Thymus (tissue), 14 donors: ENCODE measurements at places on chromosomes 7 and 10.

- no peak overlapping the region for H3K4me3 ChIP-seq
- DNase-seq, result peak; percentile 21
- H3K27ac ChIP-seq, result peak overlapping the region; percentile 56
- no peaks in the 10 kb centered on the region for H3K4me1 ChIP-seq
- peaks cover 54% of the 10 kb centered on the region for H3K36me3 ChIP-seq
These were observed 8.0 kb downstream of the SUFU start for GRCh38 chr10:102511583-102512274.

- no peaks in the 10 kb centered on the region for H3K4me1 ChIP-seq
- no peaks in the 10 kb centered on the region for H3K27me3 ChIP-seq
- H3K27ac ChIP-seq, result no peak overlapping the region
- H3K36me3 ChIP-seq, result no peaks in the 10 kb centered on the region
These were observed 234.4 kb downstream of the ARL4A start for GRCh38 chr7:12921751-12922345.

GRCh38 chr10:111323389-111323966 is 246.6 kb downstream of the ADRA2A start:
- no peaks in the 10 kb centered on the region for H3K36me3 ChIP-seq
- no peak for DNase-seq
- H3K4me1 ChIP-seq, result no peaks in the 10 kb centered on the region
- no peaks in the 10 kb centered on the region for H3K27me3 ChIP-seq

GRCh38 chr7:150738092-150738491 is 874 bp downstream of the GIMAP5 start:
- no peak overlapping the region for H3K27ac ChIP-seq
- no peak for DNase-seq
- peaks cover 44% of the 10 kb centered on the region for H3K4me1 ChIP-seq
- peaks cover 22% of the 10 kb centered on the region for H3K36me3 ChIP-seq
- H3K4me3 ChIP-seq, result peak overlapping the region; percentile 38

- H3K4me1 ChIP-seq, result no peaks in the 10 kb centered on the region
- no peak overlapping the region for H3K4me3 ChIP-seq
- H3K27ac ChIP-seq, result no peak overlapping the region
- H3K36me3 ChIP-seq, result no peaks in the 10 kb centered on the region
- no peaks in the 10 kb centered on the region for H3K27me3 ChIP-seq
These were observed 56.0 kb upstream of the TNKS2 start for GRCh38 chr10:91742229-91742628.

GRCh38 chr7:154503962-154504550 is 451.9 kb downstream of the DPP6 start:
- no peaks in the 10 kb centered on the region for H3K36me3 ChIP-seq
- H3K4me3 ChIP-seq, result no peak overlapping the region
- no peaks in the 10 kb centered on the region for H3K4me1 ChIP-seq
- DNase-seq, result peak; percentile 39
- H3K27ac ChIP-seq, result no peak overlapping the region

GRCh38 chr10:47061776-47062175 is 150.5 kb downstream of the PTPN20 start:
- DNase-seq, result no peak
- no peaks in the 10 kb centered on the region for H3K4me1 ChIP-seq
- H3K27me3 ChIP-seq, result no peaks in the 10 kb centered on the region
- H3K27ac ChIP-seq, result no peak overlapping the region
- no peaks in the 10 kb centered on the region for H3K36me3 ChIP-seq

DNA sequence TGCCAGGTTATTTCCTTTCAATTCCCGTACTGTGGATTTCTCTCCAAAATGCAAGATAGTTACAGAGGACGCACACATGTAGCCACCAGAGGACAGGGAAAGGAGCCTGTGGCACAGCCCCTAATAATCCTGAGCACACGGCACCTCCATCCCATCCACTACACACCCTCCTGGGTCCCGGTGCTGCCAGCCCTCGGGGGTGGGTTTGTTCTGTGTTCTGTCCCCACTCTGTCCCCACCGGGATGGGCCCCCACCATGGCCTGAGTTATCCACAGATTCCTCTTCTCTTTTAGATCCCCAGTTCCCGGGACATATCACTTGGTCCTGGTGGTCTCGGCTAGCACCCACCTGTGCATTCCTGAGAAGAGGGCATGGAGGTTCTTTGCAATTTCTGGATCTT is 196.9 kb upstream of the PPP2R2D start:
- H3K27me3 ChIP-seq, result no peaks in the 10 kb centered on the region
- H3K4me3 ChIP-seq, result no peak overlapping the region
- H3K4me1 ChIP-seq, result peaks cover 2% of the 10 kb centered on the region
- H3K27ac ChIP-seq, result no peak overlapping the region
- no peak for DNase-seq
- H3K36me3 ChIP-seq, result no peaks in the 10 kb centered on the region

- DNase-seq, result no peak
- no peak overlapping the region for H3K27ac ChIP-seq
- no peak overlapping the region for H3K4me3 ChIP-seq
- peaks cover 20% of the 10 kb centered on the region for H3K36me3 ChIP-seq
These were observed 7.3 kb downstream of the SFRP5 start for GRCh38 chr10:97764519-97764931.

- no peak overlapping the region for H3K4me3 ChIP-seq
- H3K4me1 ChIP-seq, result no peaks in the 10 kb centered on the region
- no peaks in the 10 kb centered on the region for H3K36me3 ChIP-seq
These were observed 177.6 kb upstream of the PITRM1 start for GRCh38 chr10:3350205-3350604.

GRCh38 chr7:40182452-40182851 is 47.6 kb downstream of the SUGCT start:
- no peaks in the 10 kb centered on the region for H3K27me3 ChIP-seq
- H3K36me3 ChIP-seq, result no peaks in the 10 kb centered on the region
- DNase-seq, result no peak
- no peak overlapping the region for H3K4me3 ChIP-seq
- H3K27ac ChIP-seq, result no peak overlapping the region

DNA sequence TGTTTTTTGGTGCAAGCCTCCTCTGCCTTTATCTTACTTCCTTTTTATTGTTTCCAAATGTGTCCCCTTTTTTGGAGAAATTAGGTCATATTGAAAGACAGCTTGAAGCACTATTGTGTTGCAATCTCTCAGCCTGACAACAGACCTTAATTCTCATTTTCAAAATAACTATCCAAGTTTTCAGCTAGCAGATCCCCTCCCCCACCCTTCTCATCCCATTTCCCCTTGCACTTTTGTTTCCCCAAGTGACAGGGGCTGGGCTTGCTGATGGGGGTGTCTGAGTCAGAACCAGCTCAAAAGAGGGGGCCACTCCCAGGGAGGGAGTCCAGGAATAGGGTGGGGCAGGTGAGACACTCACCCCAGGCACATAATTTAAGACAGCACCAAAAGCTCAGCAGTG is 75.3 kb downstream of the MKI67 start:
- H3K36me3 ChIP-seq, result peaks cover 27% of the 10 kb centered on the region
- H3K27ac ChIP-seq, result no peak overlapping the region
- H3K27me3 ChIP-seq, result no peaks in the 10 kb centered on the region

- no peaks in the 10 kb centered on the region for H3K36me3 ChIP-seq
- H3K4me1 ChIP-seq, result no peaks in the 10 kb centered on the region
- peaks cover 84% of the 10 kb centered on the region for H3K27me3 ChIP-seq
- no peak overlapping the region for H3K4me3 ChIP-seq
- no peak for DNase-seq
These were observed 165.2 kb upstream of the PPP1R3A start for GRCh38 chr7:114084002-114084471.

GRCh38 chr10:124378881-124379471 is 39.7 kb downstream of the OAT start:
- DNase-seq, result no peak
- H3K4me1 ChIP-seq, result no peaks in the 10 kb centered on the region
- peaks cover 39% of the 10 kb centered on the region for H3K27me3 ChIP-seq
- H3K27ac ChIP-seq, result no peak overlapping the region
- H3K4me3 ChIP-seq, result no peak overlapping the region
- H3K36me3 ChIP-seq, result no peaks in the 10 kb centered on the region

DNA sequence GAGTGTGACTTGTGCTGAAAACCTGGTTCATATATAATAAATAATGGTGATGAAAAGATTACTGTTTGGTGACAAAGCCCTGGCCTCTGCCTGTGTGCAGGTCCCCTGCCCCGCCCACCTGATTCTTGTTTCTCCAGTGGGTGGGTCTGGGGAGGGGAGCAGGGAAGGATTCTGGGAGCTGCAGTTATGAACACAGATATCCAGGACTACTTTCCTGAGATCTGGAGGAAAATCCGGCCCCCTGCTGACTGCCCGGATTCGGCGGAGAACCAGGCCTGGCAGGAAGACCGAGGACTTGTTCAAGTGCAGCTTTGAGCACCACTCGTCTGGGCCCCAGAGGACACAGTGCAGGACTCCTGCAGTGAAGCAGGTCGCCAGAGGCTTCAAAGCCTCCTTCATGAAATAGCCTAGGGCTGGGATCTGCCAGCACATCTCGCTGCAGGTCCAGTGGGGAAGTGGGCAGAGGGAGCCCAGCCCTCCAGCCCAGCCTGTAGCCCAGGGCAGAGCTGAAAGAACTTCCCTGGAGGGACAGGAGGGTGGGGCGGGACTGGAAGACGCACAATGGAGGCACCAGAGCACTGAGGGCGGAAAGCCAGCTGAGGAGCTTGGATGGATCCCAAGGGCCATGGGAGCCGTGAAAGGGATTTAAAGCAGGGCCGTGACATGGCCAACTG is 7.0 kb downstream of the ATP6V0E2 start:
- DNase-seq, result no peak
- H3K36me3 ChIP-seq, result peaks cover 17% of the 10 kb centered on the region
- no peaks in the 10 kb centered on the region for H3K4me1 ChIP-seq
- H3K4me3 ChIP-seq, result no peak overlapping the region
- no peaks in the 10 kb centered on the region for H3K27me3 ChIP-seq

- no peaks in the 10 kb centered on the region for H3K27me3 ChIP-seq
- H3K4me3 ChIP-seq, result peak overlapping the region; percentile 40
- H3K4me1 ChIP-seq, result peaks cover 6% of the 10 kb centered on the region
- no peaks in the 10 kb centered on the region for H3K36me3 ChIP-seq
- peak; percentile 55 for DNase-seq
- H3K27ac ChIP-seq, result no peak overlapping the region
These were observed 43.6 kb upstream of the KLF6 start for GRCh38 chr10:3828404-3829155.

GRCh38 chr7:1839701-1840100 is 169.6 kb downstream of the ELFN1 start:
- no peak overlapping the region for H3K4me3 ChIP-seq
- peaks cover 8% of the 10 kb centered on the region for H3K36me3 ChIP-seq
- DNase-seq, result no peak

DNA sequence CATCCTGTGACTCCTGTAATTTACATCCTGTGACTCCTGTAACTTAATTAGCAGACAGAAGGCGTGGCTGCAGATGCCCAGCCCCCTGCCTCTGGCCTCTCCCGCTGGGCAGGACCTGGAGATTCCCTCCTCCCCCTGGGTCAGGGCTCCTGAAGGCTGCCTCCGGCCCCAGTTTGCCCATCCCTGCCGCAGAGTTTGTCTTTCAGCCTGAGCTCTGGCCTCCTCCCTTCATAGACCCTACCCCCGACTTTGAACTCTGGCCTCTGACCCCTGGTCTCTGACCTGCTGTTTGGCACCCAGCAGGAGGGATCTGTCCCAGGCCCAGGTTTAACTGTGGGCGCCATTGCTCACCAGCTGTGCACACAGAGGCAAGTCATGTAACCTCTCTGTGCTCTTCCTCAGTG is 45.6 kb downstream of the ELFN1 start:
- no peaks in the 10 kb centered on the region for H3K4me1 ChIP-seq
- no peak overlapping the region for H3K27ac ChIP-seq
- H3K27me3 ChIP-seq, result peaks cover 46% of the 10 kb centered on the region
- DNase-seq, result no peak
- H3K4me3 ChIP-seq, result no peak overlapping the region
- no peaks in the 10 kb centered on the region for H3K36me3 ChIP-seq

- no peak overlapping the region for H3K4me3 ChIP-seq
- H3K27ac ChIP-seq, result no peak overlapping the region
- H3K36me3 ChIP-seq, result no peaks in the 10 kb centered on the region
- DNase-seq, result no peak
These were observed 187.4 kb upstream of the GALNT17 start for GRCh38 chr7:70944516-70944915.
